ENCODE measurements at places on chromosomes 5 and 9.

DNA sequence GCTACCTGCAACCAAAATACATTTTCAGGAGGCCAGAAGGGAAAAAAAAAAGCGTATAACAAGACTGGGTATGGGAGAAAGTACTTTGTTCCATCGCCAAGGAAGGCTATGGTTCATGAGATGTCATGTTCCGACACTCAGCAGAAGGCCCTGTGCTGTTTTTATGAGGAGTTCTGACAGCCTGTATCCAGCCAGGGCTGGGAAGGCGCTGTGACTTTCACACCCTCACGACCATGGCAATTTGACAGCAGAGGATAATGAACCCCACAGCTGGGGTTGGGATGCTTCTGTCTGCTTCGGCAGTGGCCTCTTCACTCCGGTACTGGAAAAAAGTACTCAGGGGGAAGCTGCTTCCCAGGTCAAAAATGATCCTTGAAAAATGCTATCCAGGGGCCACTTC lies 154.4 kb downstream of the PRELID2 start:
- DNase-seq = no peak

DNA sequence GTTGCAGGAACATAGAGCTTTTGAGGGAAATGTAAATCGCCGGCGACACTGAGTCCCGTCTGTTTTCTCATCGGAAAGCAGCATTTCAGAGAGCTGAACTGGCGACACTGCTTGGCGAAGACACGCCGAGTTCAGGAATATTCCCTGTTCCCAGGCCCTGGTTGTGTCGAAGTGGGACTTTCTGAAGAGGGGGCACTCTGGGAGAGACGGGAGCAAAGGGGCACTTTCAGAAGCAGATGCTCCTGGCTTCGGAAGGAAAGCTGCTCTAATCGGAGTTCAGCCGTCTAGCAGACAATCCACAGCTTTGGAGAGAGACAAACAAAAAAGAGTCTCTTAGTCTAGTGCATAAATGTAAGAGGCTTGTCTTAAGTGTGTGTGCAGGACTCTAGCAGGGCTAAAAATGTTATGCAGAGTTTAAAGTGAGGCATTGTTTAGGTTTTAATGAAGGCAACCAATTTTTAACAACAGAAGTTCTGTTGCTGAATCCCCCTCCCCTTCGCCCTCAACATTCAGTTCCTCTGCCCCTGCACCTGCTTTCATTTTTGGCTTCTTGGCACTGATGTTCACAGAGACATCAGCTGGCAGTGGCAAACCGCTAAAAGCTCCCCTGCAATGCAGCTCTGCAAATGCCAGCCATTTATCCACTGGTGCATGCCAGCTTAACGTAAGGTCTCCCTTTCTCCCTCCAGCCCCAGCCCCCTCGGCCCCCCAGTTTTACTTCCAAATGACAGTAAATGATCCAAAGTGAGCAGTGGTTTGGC lies 289.5 kb upstream of the MPDZ start:
- no peak for DNase-seq

DNA sequence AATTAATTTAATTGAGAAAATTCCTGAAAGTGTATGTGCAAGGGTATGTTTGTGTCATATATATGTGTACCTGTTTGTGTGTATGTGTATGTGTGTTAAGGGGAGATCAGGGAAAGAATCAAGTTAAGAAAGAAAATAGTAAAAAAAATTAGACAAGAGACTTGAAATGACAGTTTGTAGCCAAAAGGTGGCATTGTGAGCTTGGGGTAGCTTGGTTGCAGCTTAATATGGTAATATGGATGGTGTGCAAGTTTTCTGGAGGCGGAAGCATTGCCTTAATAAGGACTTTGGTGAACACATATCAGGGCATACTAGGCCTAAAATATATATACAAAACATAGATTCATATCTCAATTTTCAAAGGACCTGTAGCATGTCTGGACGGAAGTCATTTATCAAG lies 129.9 kb downstream of the INSYN2B start:
- no peak for DNase-seq

DNA sequence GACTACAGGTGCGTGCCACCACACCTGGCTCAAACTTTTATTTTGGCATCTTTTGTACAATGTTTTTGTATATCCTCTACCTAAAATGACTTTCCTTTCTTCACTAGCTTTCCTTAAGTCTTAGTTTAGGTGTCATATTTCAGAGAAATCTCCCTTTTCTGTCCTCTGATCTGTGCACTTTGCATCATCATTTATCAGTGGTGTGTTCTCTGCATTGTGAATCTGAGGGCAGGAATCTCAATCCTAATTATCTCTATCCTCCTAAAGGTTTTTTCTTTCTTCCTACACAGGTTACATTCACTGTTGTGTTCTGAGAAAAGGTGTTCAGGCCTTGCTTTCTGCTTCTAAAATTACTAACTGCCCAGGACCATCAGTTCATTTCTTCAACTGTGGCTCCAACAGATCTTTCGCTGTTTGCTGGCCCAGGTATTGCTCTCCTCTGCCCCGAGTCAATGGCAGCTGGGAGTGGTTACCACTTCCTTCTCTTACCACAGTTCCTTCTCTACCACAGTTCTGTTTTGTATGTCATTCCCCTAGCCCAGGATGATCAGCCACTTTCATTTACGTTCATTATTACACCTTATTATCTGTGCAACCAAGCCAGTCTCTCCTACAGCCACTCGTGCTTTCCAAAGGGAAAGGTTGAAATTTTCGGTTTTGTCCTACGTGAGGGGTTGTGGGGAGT lies 14.0 kb downstream of the TGFBR1 start:
- no peak for DNase-seq

DNA sequence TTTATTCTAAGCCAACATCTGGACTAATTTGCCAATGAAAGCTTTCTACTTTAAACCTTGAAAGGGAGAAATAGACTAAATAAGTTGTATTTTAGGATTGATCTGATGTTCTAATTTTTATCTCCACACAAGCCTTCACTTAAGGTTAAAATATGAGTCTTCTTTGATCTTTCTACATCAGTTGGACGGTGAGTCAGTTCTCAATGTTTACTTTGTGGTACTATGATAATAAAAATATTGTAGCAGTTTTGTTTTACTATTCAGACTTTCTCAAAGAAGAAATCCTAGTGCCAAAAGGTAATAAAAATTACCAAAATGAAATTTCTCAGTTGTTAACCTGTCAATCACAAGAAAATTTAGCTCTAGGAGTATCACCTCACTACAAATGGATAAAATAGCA lies 203.5 kb upstream of the RGMB start:
- DNase-seq = no peak

DNA sequence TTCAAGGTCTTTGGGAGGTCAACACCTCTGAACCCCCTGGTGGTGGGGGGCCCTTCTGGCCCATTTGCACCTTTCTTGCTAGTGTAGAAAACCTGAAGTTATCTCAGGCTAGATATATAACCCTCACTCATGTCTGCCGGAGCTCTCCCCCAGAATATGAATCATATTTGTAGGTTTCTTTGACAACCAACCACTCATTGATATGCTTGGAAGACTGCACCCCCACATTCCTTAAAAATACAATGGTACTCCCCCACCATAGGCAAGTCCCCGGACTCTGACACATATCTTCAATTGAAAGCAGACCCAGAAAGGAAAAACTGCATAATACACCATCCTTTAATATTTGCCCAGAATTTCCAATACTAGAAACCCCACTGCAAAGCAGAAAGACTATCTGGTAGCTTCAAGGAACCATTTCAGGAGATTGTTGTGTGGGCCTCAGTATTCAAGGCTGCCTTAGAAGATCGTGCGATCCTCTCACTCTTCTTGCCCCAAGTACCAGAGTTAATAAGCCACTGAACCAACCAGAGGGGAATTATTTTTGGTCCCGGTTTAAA lies 978 bp upstream of the UBE2B start:
- no peak for DNase-seq
